ENCODE measurements at places on chromosomes 6 and 20.

- ATAC-seq = no peak
Observed at GRCh38 chr6:86581833-86582232, 355.5 kb upstream of the HTR1E start.

DNA sequence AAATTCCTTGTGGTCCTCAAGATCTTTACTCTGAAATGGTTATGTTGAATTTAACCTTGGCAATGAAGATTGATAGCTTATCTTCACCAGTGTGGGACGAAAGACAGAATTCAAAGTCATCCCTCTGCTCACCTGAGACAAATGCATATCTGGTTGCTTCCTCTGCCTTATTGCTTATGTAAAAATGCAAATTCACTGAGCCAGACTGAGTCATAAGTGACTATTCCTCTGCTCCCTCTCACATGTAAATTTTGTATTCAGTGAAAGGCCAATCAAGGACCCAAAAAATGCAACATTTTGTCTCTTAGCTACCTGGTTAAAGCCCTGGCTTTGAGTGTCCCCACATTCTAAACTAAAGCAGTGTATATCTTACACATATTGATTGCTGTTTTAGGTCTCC, 593.1 kb upstream of the GJE1 start:
- ATAC-seq = peak; percentile 49

DNA sequence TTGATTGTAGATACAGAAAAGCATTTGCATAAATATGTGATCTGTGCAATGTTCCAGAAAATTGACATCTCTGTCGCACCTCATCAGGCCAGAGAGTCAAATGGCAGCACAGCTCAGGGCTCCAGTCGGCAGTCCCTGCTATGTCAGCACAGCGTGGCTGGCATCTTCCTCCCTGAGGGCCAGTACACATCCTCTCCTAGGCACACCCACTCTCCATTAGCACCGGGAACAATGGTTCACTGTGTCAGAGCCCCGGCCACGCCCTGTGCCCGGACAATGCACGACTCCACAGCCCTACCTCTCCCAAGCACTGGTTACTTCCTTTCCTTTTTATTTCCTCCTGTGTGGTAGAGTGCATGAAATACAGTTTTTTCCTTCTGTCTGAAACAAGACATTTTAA, 114.9 kb downstream of the FOXC1 start:
- no peak for ATAC-seq

- ATAC-seq = no peak
Observed at GRCh38 chr6:76706631-76707030, 634.2 kb upstream of the IMPG1 start.

- ATAC-seq = no peak
Observed at GRCh38 chr20:61662226-61662967, 403.3 kb downstream of the TAF4 start.

All from motor neuron (in vitro differentiated cells).